Fibroblast of upper back skin (primary cell): ENCODE measurements at places on chromosomes 16 and 17.
A peak's percentile ranks its signal among the peaks of the same experiment; 100 is the strongest.

- peak; percentile 91 for DNase-seq
Measured at GRCh38 chr16:74448990-74449389, 27.7 kb upstream of the CLEC18B start.

- no peak for DNase-seq
Measured at GRCh38 chr16:23521037-23521743, 10.9 kb upstream of the GGA2 start.

- peak; percentile 98 for DNase-seq
Measured at GRCh38 chr17:45371414-45372324, 54.8 kb upstream of the MAP3K14 start.

DNA sequence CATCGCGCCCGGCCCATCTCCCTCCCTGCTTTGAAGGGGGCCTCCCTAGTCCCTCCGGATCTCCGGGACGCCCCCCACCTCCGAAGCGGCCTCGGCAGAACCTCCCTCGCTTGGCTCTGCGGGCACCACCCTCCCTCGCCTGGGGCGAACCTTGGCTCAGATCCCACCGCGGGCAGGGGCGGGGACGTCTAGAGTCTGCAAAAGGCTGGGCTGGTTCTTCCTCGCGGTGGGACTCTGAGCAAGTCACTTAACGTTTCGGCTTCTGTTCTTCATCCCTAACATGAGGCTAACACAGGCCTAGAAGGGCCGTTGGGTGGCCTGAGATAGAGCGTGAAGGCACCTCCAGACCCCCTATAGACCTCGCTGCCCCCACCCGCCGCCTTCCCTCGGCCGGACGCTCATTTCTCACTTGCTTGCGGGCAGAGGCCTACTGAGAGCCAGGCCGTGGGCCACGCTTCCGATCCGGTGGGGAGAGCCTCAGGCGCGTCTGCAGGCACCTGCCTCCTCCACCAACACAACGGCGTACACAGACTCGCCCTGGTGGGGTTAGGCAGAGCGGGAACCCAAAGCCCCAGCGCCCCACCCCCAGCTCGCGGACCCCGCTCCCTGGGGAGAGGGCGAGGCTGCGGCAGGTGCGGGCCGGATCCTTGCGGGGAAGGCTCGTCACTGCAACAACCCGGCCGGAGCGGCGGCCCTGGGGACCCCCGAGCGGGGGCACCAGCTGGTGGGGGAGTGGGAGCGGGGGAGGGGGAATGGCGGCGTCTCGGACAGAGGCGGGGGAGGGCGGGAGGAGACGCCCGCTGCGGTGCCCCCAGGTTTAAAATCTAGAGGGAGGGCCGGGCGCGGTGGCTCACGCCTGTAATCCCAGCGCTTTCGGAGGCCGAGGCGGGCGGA, 5.4 kb downstream of the MYO1C start:
- DNase-seq, result peak; percentile 51

DNA sequence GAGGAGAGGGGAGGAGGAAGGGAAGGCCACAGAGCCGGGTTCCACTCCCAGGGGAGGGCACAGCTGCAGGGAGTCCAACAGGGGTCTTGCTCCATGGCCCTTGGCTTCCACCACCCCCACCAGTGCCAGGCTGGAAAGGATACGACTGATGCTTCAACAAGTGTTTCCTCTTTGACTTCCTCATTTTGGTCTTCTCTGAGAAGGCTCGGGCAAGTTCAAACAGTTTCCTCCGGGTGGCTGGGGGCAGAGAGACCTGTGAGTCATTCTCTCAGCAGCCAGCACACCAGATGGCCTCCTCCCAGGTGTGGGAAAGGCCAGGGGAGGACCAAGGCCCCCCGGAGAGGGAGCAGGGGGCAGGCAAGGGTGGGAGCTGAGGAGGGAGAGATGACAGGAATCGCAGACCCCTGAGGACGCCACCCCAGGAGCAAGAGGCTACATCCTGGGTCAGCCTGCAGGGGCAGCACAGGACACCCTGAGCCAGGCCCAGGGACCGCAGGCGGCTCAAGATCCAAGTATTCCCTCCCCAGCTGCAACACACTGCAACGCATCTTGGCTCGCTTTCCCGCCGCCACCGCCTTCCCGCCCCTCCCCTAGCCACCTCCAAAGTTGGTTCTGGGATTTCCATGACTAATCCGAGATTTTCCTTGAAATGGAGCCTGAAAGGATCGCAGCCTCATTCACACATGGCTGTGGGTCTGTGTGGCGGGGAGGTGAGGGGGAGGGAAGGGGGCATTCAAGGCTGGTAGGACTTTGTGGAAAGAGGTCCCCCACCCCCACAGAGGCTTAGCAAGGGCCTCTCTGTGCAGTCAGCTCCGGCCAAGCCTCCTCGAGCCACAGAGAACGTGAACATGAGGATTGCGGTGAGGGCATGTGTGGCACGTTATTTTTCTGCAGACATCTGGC, 18.4 kb upstream of the MRPS23 start:
- DNase-seq, result peak; percentile 96

GRCh38 chr16:72832621-72833248, 215.2 kb downstream of the ZFHX3 start:
- peak; percentile 85 for DNase-seq

GRCh38 chr17:40561871-40562611, 3.2 kb downstream of the CCR7 start:
- no peak for DNase-seq

- DNase-seq, result no peak
Measured at GRCh38 chr17:31532081-31532480, 140.6 kb downstream of the RAB11FIP4 start.
